SJCRH30 (cell line): ENCODE measurements at places on chromosomes 3 and 15.
A peak's percentile ranks its signal among the peaks of the same experiment; 100 is the strongest.

- H3K4me3 ChIP-seq, result no peak overlapping the region
- H3K27ac ChIP-seq, result no peak overlapping the region
- no peaks in the 10 kb centered on the region for H3K4me1 ChIP-seq
- DNase-seq, result no peak
- no peaks in the 10 kb centered on the region for H3K36me3 ChIP-seq
- H3K27me3 ChIP-seq, result no peaks in the 10 kb centered on the region
Observed at GRCh38 chr3:85710490-85710889, 751.7 kb downstream of the CADM2 start.

- DNase-seq, result no peak
- no peak overlapping the region for H3K27ac ChIP-seq
- peaks cover 37% of the 10 kb centered on the region for H3K4me1 ChIP-seq
- no peak overlapping the region for H3K4me3 ChIP-seq
- no peaks in the 10 kb centered on the region for H3K36me3 ChIP-seq
Observed at GRCh38 chr15:75125935-75126334, 75.7 kb upstream of the C15orf39 start.

- no peak for DNase-seq
- H3K4me1 ChIP-seq, result peaks cover 40% of the 10 kb centered on the region
- no peak overlapping the region for H3K4me3 ChIP-seq
- H3K27me3 ChIP-seq, result no peaks in the 10 kb centered on the region
- H3K27ac ChIP-seq, result no peak overlapping the region
Observed at GRCh38 chr3:52833202-52833601, 1.6 kb downstream of the MUSTN1 start.

GRCh38 chr15:95075792-95076677 lies 844.7 kb downstream of the MCTP2 start:
- DNase-seq, result peak; percentile 14
- H3K4me1 ChIP-seq, result peaks cover 5% of the 10 kb centered on the region; the same call in 1 of the 2 replicates
- H3K36me3 ChIP-seq, result no peaks in the 10 kb centered on the region
- no peaks in the 10 kb centered on the region for H3K27me3 ChIP-seq
- H3K27ac ChIP-seq, result no peak overlapping the region
- H3K4me3 ChIP-seq, result no peak overlapping the region

GRCh38 chr3:94158512-94158911 lies 95.7 kb downstream of the NSUN3 start:
- no peaks in the 10 kb centered on the region for H3K27me3 ChIP-seq
- no peak for DNase-seq
- no peak overlapping the region for H3K4me3 ChIP-seq
- H3K4me1 ChIP-seq, result no peaks in the 10 kb centered on the region

DNA sequence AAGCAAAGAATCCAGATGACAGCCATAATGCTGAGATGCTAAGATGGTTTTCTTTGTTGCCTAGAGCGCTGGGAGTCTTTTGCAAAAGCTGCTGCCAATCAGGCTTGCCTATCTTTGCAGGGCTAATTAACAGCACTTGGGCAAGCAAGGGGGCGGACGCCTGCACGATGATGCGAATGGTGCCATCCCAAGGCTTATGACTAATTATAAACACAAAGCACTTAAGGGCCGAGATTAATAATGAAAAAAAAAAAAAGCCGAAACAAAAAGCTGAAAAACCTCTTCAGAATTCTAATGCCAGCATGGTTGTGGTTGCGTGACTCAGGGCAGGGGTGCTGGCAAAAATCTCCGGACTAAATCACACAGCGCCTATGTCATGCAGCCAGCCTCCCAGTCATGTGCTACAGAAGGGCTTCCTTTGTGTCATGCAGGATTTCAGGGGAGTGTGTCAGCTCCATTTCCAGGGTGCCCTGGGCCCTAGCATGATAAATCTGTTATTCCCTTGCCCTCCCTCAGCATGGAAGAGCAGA lies 185.0 kb upstream of the ANKRD28 start:
- peak; percentile 46 for DNase-seq
- H3K4me1 ChIP-seq, result peaks cover 5% of the 10 kb centered on the region; the same call in 1 of the 2 replicates
- no peaks in the 10 kb centered on the region for H3K36me3 ChIP-seq
- H3K27me3 ChIP-seq, result no peaks in the 10 kb centered on the region
- peak overlapping the region; percentile 34 for H3K27ac ChIP-seq

GRCh38 chr3:18379647-18380046 lies 45.5 kb downstream of the SATB1 start:
- H3K4me3 ChIP-seq, result no peak overlapping the region
- H3K4me1 ChIP-seq, result no peaks in the 10 kb centered on the region
- no peak for DNase-seq
- H3K27me3 ChIP-seq, result no peaks in the 10 kb centered on the region

- no peaks in the 10 kb centered on the region for H3K27me3 ChIP-seq
- DNase-seq, result no peak
- H3K4me3 ChIP-seq, result no peak overlapping the region
- H3K27ac ChIP-seq, result no peak overlapping the region
- H3K4me1 ChIP-seq, result peaks cover 14% of the 10 kb centered on the region
Observed at GRCh38 chr15:57563416-57563815, 28.3 kb upstream of the MYZAP start.

GRCh38 chr3:139301654-139302053 lies 42.2 kb upstream of the MRPS22 start:
- no peak overlapping the region for H3K4me3 ChIP-seq
- H3K36me3 ChIP-seq, result no peaks in the 10 kb centered on the region
- H3K27ac ChIP-seq, result no peak overlapping the region
- no peak for DNase-seq
- peaks cover 7% of the 10 kb centered on the region for H3K4me1 ChIP-seq

GRCh38 chr3:172388412-172389078 lies 59.7 kb downstream of the GHSR start:
- H3K4me1 ChIP-seq, result no peaks in the 10 kb centered on the region
- no peaks in the 10 kb centered on the region for H3K27me3 ChIP-seq
